ENCODE measurements at places on chromosomes 3 and 15.
A peak's percentile ranks its signal among the peaks of the same experiment; 100 is the strongest.

DNA sequence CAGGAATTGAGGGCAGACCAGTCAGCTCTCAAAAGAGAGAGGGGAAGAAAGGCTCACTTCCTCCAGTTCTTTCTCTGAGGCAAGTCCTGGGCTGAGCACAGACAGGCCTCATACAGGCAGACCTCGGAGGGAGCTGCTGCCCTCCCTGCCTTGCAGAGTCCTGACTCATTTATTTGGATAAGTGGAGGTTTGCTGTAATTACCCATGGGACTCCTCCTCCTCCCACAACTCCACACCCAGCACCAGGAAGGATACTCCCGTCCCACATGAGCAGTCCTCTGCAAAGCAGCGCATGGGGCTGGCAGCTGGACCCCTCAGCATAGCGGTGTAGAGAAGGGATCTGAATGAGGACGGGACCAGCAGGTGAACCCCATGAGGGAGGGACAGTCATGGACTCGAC, 13.4 kb upstream of the SCN10A start:
- no peak for DNase-seq

- DNase-seq: no peak
Measured at GRCh38 chr15:77228828-77229227, 157.9 kb upstream of the TSPAN3 start.

DNA sequence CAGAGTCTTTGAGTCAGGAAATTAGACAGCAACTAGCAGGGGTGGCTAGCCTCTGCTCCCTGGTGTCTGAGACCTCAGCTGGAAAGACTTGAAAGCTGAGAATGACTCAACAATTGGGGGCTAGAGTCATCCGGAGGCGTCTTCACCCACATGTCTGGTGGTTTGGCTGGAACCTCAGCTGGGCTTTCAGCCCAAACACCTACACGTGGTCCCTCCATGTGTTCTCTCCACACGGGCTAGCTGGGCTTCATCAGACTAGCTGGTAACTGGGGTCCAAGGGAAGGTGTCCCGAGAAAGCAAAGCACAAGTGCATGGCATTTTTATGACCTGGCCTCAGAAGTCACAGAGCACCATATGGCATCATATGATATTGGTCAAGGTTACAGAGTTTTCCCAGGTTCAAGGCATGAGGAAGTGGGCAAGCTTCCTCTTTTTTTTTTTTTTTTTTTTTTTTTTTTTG, 19.9 kb upstream of the ABHD2 start:
- peak; percentile 58 for DNase-seq

DNA sequence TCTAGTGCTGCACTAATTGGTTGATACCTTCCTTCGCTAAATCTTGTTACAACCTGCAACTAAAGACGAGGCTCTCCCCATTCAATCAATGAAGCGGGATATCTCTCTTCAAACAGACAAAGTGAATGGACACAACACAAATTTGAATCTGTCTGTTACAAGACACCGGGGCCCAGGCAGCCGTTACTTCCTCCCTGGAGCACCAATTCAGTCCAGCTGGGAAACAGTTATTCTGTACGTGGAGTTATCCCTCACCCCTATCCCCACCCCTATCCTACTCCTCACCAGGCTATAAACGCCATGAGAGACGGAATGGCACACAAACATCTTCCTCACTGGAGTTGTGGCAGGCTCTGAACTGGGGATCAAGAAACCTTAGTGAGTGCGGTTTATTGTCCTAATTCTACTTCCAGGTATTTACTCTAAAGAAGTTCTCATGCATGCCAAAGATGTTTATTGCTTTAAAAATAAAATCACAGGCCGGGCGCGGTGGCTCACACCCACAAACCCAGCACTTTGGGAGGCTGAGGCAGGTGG, 181.8 kb downstream of the FOXP1 start:
- no peak for DNase-seq

DNA sequence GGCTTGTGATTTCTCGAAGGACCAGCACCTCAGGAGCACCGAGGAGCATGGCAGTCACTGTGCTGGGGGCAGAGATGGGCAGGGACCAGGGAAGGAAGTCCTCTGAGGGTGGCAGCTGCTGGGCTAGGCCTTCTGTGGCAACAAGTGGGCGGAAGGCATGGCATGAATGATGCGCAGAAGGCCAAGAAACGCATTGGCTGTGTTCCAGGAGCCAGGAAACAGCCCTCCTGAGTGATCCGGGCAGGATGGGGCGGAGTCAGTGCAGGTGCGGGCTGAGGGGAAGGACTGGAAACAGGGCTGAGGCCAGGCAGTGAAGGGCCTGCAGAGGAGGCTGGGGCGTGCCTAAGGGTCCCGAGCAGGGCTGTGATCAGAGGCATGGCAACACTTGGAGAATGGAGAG, 23.6 kb downstream of the MRPS11 start:
- DNase-seq: no peak

DNA sequence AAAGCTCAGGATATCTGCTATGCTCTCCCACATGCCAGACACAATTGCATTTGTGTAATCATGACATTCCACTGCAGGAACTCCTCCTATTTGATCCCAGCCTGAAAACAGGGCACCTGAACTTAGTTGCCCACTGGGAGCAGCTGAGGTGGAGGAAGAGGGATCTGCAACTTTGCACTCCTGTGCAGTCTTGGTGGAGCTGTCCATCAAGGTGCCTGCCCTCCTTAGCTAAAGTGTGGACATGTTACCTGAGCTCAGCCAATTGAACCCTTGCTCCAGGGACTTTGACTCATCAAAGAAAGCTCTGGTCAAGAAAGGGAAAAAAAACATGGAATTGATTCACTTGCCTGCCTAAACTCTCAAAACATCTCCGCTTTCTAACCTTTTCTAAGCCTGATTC, 33.3 kb upstream of the TUBGCP5 start:
- DNase-seq: no peak

GRCh38 chr15:36814708-36815107, 235.3 kb downstream of the CDIN1 start:
- DNase-seq: no peak

DNA sequence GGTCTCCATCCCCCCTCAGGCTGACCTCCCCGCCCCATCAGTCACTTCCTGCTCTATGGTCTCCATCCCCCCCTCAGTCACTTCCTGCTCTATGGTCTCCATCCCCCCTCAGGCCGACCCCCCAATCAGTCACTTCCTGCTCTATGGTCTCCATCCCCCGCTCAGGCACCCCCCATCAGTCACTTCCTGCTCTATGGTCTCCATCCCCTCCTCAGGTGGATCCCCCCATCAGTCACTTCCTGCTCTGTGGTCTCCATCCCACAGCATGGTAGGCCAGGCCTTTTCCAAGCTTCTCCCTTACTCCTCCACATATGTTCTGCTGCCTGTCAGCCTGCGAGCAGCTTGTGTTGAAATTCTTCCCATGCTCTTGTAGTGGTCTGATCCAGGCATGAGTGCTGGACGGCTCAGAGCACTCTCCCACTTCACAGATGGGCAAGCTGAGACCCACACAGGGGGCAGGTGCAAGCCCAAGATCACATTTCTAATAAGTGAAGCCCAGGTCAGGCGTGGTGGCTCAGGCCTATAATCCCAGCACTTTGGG, 36.8 kb downstream of the BDH1 start:
- no peak for DNase-seq

GRCh38 chr3:105518806-105519418, 152.2 kb downstream of the ALCAM start:
- DNase-seq: no peak

DNA sequence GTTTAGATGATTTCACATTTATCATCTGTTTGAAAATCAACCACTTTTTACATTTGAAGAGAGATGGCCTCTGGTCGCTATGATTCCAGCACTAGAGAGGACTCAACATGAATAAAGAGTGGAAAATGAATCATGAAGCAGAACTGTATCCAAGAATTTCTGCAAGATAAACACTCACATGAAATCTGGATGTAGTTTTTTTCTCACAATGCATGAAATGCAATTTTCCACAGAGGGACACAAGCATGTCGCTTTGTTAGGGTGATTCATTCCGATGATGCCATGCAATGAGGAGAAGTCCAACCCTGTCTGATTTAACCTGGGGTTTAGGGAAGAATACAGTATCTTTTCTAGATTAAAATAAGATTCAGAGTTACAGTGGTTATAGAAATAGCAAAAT, 50.4 kb upstream of the ADCY5 start:
- DNase-seq: no peak

GRCh38 chr3:46709721-46710120, 7.9 kb downstream of the PRSS50 start:
- no peak for DNase-seq

- peak; percentile 9 for DNase-seq
Measured at GRCh38 chr3:161851941-161852566, 355.4 kb downstream of the OTOL1 start.

GRCh38 chr3:132784502-132785025, 62.4 kb upstream of the NPHP3 start:
- DNase-seq: no peak

- DNase-seq: peak; percentile 11
Measured at GRCh38 chr3:120147072-120147871, 53.0 kb upstream of the GSK3B start.

GRCh38 chr3:117052395-117052794, 342.8 kb downstream of the TUSC7 start:
- no peak for DNase-seq

- DNase-seq: no peak
Measured at GRCh38 chr3:133369068-133369440, 30.8 kb upstream of the BFSP2 start.

- DNase-seq: no peak
Measured at GRCh38 chr3:81270603-81271379, 490.7 kb downstream of the GBE1 start.

DNA sequence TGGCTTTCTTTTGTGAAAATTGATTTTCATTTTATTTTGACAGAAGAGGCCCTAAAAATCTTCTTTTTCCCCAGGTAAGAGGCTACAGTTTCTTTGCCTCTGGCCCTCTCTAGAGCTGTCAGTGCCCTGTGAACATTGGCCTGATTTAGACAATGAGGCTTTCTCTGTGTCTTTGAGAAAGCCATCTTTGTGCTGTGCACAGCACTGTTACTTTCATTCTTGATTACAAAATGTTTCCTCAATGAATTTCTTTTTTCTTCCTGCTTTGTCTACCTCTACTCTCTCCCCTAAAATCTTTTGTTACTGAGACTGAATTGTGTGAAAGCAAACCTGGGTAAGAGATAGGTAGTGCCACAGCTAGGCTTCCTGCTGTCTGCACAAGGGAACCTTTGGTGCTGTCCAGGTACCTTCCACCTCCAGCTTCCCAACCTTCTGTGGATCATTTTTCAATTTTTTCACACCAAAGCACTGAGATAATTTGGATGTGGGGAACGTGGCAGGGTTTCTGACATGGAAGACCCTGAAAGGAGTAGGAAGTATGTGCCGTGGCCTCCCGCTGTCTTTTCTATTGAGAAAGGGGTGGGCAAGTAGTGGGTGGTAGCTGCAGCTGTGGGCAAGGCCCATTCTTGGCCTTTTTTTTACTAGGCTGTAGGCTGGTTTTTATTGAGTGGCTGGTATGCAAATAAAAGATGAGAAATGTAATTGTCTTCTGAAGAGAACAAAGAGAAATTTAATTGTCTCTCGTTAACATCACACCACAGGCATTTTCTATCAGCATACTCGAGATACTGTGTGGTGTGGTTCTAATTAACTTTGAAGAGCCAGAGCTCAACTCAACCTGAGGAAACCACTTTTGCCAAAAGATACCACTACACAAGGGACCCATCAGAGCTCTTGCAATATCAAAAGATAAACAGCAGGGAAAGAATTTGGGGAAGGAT, 21.0 kb downstream of the RAB8B start:
- no peak for DNase-seq

GRCh38 chr15:96599268-96599667, 268.8 kb downstream of the NR2F2 start:
- DNase-seq: no peak

- DNase-seq: no peak
Measured at GRCh38 chr3:159604151-159604581, 384.5 kb upstream of the IL12A start.

DNA sequence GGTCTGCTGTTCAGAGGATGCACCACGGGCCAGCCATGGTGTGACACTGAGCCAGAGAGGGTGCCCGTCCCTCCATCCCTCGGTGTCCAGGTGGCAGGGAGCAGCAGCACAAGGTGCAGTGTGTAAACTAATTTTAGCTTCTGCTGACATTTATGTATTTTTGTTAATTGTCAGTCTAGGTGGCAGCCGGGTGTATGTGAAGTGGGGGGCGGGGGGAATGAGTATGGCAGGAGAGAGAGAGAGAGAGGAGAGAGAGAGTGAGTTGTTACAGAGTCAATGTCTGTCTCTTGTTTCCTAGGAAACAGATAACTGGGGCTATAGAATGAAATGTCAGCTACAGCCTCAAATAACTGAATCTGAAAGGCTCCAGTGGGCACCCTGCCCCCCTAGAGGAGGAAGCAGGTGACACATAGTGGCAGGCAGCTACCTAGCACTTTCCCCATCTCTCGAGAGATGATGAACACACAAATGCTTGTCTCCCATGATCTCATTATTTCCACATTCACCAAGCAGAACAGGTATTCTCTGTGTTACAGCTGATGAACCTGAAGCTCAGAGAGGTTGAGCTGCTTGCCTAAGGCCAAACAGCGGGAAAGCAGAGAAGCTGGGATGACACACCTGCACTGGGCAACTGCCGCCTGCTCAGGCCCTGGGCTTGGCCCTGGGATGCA, 24.7 kb downstream of the RASGRF1 start:
- DNase-seq: no peak

- no peak for DNase-seq
Measured at GRCh38 chr15:39786447-39787056, 3.9 kb upstream of the FSIP1 start.

DNA sequence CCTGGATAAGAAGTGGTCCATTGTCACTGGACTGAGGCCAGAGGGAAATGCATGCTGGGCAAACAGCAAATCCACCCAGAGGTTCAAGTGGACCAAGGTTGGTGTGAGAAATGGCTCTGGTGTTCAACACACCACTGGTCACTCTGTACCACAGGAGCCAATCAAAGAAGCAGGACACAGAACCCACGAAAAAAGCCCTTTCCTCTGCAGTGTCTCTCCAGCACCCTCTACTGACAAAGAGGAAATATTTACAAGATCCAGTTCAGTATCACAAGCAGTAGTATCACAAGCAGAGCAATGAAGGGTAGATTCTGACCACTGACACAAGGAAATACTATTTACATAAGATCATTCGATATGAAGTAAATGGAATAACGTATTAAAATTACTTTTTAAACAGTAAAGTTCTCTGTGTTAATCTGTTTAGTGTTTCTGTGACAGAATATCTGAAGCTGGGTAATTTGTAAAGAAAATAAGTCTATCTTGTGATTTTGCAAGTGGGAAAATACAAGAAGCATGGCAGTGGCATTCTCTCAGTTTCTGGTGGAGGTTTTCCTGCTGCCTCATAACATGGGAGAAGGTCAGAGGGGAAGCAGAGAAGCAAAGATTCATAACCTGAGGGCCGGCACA, 390.7 kb downstream of the EFHB start:
- DNase-seq: no peak

- no peak for DNase-seq
Measured at GRCh38 chr3:112747624-112748023, 99.0 kb downstream of the CD200R1L start.

DNA sequence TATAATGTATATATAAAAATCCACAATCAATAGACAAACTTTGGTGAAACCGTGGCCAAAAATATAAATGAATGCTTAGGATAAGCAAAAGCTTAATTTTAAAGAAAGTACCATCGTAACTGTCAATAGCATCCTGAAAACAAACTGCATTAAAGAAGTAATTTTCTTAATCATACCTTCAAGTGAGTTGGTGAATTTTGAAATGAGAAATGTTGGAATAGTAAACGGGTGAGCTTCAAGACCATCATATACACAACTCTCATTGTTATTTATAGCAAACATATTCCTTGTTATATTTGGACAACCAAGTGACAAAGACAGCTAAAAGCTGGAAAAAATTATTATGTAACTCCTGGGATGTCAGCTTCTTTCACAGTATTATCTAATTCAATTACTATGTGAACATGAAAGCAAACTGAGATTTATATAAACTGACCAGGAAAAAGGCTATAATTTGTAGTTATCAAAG, 3.7 kb downstream of the DAZL start:
- DNase-seq: no peak

Data from stimulated activated naive B cell treated with anti-CD40 and anti-IgM and Interleukin-4, amounts not matched to agents 10 μg/mL and 1 μg/mL and 100 μg/mL, for 72 hours (primary cell).